ENCODE measurements at places on chromosomes 1 and 21.

GRCh38 chr1:46554597-46555381, 3.3 kb upstream of the KNCN start:
- no peak for DNase-seq

DNA sequence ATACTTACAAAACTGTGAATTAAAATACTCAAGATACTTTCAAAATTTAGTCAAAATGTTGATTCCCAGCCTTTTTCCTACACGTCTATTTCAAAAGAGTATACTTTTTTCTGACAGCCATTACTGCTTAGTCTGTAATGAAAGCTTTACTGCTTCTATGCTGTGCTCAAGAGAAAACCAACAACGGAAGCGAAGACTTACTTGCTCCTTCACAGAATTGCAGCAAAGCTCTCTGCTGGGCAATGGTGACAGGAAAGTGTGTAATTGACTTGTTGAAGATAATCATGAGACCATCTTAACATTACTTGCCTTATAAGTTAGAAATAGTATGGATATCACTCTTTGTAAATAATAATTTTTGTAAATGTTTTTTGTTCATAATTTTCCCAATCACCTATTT, 1.7 kb upstream of the DYNLT5 start:
- no peak for DNase-seq

DNA sequence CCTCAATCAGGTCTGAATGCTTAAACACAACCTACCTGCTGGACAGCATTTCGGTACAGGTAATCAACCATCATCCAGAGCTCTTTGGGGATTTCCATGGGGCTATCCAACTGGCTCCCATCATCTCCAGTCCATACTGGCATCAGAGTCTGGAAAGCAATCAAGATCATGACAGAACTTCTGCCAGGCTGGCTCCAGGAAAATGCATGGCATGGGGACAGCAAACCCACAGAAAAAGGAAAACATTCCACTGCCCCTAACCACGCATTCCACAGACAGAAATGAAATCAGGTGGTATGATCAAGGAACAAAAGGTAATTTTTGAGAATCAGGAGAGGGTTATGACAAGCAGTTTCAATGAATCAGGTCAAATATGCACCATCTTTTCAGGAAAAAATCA, 9.1 kb upstream of the MTF1 start:
- no peak for DNase-seq

GRCh38 chr1:197620714-197621163, 154.5 kb downstream of the DENND1B start:
- no peak for DNase-seq

GRCh38 chr1:162720996-162721395, 69.5 kb upstream of the HSD17B7 start:
- DNase-seq, result no peak

DNA sequence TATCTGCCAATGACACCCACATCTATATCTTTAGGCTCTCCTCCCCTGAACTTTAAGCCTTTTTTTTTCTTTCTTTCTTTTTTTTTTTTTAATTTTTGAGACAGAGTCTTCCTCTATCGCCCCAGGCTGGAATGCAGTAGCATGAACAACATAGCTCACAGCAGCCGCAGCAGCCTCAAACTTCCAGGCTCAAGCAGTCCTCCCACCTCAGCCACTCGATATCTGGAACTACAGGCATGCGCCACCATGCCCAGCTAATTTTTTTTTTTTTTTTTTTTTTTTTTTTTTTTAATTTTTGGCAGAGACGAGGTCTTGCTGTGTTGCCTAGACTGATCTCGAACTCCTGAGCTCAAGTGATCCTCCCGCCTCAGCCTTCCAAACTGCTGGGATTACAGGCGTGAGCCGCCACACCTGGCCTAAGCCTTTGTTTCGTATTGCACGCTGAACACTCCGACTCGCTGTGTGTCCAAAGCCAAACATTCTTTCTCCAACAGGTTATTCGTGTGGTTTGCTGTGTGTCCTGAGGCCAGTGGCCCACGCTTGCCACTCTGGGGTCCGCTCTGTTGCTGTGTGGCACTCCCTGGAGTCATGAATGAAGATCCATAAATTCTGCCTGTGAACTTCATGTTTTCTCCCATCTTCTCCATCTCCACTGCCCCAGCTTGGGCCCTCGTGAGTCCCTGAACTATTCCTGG, 119.4 kb downstream of the CAMTA1 start:
- no peak for DNase-seq
